ENCODE measurements at places on chromosomes 1 and 21. TPM values are rescaled to one million over a fixed set of nuclear protein-coding genes. Genes with fewer than 3 reads are reported as not detected.

GRCh38 chr21:29233611-29234540, 64.8 kb upstream of the BACH1 start:
- no peak for DNase-seq

DNA sequence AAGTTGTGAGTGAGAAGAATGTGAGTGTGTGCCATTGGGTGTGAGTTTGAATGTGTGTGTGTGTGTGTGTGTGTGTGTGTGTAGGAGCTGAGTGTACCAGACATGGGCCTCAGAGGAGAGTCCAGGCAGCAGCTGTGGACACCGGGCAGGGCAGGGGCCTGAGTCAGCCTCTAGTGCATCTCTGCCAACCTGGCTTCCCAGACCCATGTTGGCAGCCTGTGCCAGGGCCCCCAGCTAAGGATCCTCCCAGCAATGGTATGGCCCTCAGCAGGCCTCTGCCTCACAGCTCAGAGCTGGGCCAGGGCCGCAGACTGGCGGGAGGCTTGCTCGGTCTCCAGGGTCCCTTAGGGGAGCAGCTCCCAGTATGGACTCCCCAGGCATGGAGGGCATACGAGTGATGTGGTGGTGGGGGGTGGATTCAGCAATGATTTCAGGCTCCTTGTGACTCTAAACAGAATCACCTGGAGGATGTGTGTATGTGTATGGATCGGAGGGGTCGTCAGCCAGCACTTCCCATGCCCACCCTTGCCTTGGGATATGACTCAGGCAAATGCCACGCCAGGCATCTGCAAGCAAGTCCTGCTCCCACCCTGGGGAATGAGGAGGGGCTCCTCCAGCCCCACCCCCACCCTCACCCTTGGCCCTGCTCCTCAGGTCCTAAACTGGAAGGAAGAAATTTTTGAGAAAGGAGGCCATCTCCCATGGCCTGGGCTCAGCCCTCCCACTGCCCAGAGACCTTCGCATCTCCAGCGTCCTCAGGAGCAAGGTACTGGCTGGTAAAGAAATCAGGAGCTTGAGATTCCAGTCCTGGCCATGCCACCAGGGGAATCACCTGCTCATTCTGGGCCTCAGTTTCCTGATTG, 1.8 kb upstream of the FOXO6 start:
- peak; percentile 67 for DNase-seq

DNA sequence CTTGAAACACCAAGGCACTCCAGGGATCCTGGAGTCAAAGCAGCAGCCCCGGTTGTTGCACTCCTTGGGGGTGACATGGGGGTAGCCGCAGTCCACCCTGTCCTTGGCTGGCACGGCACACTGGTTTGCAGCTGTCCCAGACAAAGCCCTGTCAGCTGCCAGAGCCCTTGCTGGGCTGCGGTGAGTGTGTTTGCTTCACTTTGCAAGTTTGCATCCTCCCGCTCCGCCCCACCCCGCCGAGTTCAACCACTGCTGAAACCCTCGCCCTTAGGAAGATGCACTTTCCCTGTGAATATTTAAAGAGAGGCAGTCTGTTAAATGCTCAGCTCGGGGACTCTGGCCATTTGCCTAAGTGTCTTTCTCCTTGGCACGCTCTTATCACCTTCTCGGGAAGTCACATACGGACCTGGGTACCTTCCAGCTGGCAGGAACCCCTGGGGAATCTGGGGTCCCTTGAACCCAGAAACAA, 1.7 kb downstream of the TFF3 start:
- no peak for DNase-seq

DNA sequence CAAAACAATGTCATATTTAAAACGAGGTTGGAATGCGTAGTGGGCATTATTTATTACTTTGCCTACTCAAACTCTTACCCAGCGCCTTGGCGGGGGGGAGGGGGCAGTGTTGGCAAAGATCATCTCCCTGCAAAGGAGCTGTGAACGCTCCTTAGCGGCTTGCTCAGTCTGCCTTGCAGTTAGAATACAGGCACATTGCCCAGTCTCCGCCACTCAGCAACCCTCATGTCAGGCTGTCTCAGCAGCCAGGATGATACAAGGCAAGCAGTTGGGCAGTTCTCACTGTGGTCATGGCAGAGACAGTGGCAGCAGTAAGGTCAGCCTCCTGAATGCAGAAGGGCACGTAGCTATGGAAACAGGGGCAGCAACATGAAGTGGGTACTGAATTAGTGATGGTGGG, 170.4 kb upstream of the KCNK2 start:
- DNase-seq: no peak

The CCDC27 gene
- not detected for total RNA-seq
